ENCODE measurements at places on chromosomes 3 and 15.
A peak's percentile ranks its signal among the peaks of the same experiment; 100 is the strongest.

GRCh38 chr3:195548501-195548900, 5.4 kb upstream of the PPP1R2 start:
- no peak for DNase-seq

DNA sequence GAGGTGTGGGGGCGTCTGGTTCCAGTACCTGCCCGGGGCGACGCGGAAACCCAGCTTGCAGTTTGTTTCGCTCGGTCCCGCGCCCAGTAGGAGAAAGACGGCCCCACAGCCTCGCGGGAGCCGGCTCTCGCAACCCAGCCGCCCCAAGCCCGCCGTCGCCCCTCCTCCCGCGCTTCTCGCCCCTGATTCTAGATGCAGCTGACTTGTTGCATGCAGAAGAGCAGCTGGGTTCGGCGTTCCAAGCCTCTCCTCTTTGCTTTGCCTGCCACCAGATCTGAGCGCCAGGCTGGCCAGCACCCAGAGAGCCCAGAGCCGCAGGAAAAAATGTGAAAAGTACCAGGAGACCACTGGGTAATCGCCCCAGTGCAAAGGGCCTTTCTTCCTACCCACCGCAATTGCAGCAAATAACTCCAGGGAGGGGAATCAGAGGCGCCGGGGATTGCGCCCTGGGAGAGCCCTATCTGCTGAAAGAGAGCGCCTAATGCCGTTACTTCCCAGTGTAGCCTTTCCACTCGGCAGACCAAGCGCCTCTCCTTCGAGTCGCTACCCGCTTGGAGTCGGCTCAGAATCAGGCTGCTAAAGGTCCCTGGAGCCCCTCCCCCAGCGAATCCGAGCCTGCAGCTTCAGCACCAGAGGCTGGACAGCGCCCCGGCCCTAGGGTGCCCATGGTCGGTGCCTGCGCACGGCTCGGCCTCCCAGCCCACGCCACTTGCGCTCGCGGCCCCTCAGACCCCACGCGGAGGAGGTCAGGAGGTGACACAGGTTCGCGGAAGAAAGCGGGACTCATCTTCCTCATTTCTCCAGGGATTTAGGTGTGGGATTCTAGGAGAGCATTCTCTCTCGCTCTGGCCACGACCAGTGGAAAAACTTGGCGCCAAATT, 15.7 kb upstream of the AEN start:
- no peak for DNase-seq

GRCh38 chr15:29518442-29518841, 248.8 kb upstream of the NSMCE3 start:
- DNase-seq, result no peak

- DNase-seq, result no peak
These were observed 1.3 kb upstream of the ZXDC start for GRCh38 chr3:126477061-126477380.

GRCh38 chr3:194828116-194828515, 142.4 kb downstream of the FAM43A start:
- DNase-seq, result no peak

GRCh38 chr15:90774731-90775514, 57.8 kb downstream of the BLM start:
- no peak for DNase-seq

DNA sequence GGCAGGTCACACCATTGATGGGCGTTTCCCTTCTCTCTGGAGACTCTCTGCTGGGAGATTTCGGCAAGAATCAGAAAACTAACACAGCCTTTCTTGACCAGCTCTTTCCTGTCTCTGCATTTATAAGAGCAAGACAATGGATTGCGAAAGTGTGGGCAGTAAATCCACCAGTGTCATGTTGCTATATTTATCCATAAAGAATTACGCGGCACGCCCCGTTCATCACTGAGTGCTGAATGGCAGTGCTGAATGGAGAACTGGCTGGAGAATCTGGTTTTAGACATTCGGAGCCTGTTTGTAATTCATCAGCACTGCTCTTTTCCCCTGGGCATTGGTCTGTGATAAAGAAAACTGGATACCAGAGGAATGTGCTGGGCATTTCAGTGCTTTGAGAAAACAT, 2.0 kb upstream of the CEMIP start:
- DNase-seq, result no peak

- peak; percentile 40 for DNase-seq
These were observed 63.3 kb upstream of the MITF start for GRCh38 chr3:69675786-69676530.

GRCh38 chr3:161987933-161988332, 491.3 kb downstream of the OTOL1 start:
- DNase-seq, result no peak

- no peak for DNase-seq
These were observed 30.6 kb upstream of the OXTR start for GRCh38 chr3:8800016-8800415.

DNA sequence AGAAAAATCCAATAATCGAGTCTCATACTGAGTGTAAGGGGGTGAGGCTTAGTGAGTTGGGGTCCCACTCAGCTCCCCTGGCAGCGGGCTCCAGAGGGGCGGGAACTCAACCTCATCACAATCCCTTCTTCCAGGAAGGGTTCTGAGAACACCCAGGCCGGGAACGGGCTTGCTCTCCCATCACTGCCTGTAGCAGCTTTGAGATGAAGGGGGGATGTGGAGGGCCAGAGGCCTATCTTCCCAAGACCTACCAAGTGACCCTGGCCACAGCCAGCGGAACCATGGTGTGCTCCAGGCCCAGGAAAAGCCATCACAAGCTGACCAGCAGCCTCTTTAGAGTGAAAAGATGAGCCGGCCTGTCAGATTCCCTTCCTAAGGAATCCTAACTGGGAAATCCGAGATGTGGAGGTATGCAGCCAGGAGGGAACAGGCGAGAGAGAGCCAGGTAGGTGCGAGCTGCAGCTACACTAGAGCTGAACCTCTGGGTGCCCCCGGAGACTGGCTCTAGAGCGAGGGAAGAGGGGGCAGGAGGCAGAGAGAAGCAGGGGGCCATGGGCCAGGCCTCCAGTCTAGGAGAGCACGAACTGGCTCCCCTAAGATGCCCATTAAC, 18.5 kb downstream of the GRAMD2A start:
- no peak for DNase-seq

DNA sequence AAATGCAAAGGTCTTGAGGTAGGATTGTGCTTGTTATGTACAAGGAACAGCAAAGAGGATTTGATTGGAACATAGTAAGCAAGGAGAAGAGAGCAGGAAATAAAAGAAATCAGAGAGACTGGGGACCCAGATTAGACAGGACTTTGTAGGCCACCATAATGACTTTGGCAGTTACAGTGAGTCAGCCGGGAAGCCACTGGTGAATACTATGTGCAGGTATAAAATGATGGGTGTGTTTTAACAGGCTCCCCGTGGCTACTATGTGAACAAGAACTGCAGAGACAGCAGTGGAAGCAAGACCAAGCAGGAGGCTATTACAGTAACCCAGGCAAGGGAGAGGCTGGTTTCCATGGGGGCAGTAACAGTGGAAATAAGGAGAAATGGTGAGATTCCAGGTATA, 55.2 kb downstream of the NPTN start:
- DNase-seq, result no peak

Measured in putamen (tissue), 1 donor.